Activated CD8-positive, alpha-beta T cell treated with anti-CD3 and anti-CD28 coated beads for 36 hours (primary cell): ENCODE measurements at places on chromosomes 13 and 19. TPM values are rescaled to one million over a fixed set of nuclear protein-coding genes. Genes with fewer than 3 reads are reported as not detected.

The ZNF415 gene
- 3.1 TPM for total RNA-seq

The NUP62 gene
- 119 TPM for total RNA-seq

The SULT2A1 gene
- total RNA-seq, result not detected

The DCT gene
- total RNA-seq, result not detected

The TMC4 gene
- 0.54 TPM for total RNA-seq

- H3K36me3 ChIP-seq, result no peaks in the 10 kb centered on the region
- no peak overlapping the region for H3K27ac ChIP-seq
- no peaks in the 10 kb centered on the region for H3K27me3 ChIP-seq
- no peak overlapping the region for H3K4me3 ChIP-seq
Measured at GRCh38 chr13:58989556-58989955, 1174.2 kb downstream of the DIAPH3 start.

DNA sequence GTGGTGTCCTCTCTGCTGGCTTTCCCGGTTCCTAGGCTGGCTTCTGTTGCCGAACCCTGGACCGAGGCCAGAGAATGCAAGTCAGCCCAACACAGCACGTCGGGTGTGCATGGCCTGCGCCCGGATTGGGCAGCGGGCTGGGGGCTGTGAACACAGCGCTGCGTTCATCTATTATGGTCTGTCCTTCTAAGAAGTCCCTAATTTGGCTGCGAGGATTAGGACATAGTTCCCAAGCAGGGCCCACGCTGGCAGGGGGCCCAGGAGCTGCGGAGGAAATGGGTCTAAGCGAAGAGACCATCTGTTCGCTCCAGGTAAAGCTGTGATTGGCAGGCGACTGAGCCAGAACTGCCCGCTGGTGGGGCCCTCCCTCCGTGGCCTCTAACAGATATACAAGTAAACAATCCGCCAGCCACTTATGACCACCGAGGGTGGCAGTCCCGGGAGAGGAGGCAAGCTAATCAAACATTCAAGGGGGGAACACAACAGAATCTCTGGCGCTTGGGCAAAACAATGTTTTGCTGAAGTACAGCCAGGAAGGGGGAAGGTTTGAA is 6.0 kb downstream of the SYCE2 start:
- H3K36me3 ChIP-seq, result no peaks in the 10 kb centered on the region
- peak overlapping the region; percentile 40 for H3K27ac ChIP-seq
- DNase-seq, result no peak

DNA sequence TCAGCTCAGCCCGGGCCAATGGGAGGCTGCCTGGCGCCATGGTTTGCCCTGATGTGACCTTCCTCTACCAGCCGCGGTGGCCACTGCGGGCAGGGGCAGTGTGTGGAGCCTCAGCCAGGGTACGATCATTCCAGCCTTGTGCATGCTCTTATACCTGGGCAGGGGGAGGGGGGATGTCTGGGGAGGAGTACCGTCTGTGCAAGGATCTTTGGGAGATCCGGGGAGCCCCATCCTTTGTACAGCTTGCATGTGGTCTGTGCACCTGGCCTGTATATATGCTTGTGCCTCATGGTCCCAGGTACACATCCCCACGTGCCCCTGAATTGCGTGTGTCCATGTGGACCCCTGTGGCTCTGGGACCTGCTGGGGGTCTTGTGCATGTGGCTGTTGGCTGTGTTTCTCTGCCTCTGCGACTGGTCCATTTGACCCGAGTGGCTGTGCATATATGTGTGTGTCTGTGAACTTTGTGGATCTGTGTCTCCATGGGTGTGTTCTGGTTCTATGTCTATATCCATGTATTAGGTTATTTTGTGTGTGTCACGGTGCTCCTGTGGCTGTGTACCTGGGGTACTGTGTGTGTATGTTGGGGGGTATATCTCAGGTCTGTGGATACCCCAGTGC is 12.8 kb upstream of the NANOS3 start:
- peaks cover 28% of the 10 kb centered on the region for H3K27me3 ChIP-seq
- H3K4me3 ChIP-seq, result peak overlapping the region; percentile 65

DNA sequence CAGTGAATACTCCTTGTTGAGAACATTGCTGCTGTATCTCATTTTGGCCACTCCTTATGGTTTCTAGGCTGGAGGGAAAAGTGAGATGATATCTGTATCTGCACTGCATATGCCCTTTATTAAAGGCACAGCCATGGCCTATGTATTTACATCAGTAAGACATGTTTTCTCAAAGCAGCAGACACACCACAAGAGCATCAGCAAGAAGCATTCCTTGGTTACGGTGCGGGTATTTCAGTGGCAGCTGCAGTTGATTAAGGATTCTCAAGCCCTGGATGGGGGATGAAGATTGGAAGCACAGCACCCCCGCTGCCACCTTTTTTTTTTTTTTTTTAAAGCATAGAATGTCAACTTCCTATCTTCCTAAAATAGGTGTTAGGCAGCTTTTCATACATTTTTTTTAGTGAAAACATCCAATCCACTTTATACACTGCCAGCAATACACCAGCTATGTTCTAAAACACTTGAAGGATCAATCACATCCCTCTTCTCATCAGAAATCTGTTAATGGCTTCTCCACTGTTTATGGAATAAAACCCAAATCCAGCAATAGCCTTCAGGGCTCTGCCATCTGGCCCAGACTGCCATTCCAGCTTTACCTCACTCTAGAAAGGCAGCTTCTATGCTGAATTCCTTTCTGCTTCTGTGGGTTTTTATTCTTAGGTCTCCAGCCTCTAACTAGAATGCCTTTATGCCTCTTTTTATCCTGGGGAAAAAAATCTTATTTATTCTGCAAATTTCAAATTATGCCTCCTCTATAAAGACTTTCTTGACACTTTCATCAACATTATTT is 331.0 kb downstream of the DNAJC15 start:
- no peaks in the 10 kb centered on the region for H3K27me3 ChIP-seq
- H3K36me3 ChIP-seq, result no peaks in the 10 kb centered on the region
- H3K4me1 ChIP-seq, result no peaks in the 10 kb centered on the region
- no peak for DNase-seq

DNA sequence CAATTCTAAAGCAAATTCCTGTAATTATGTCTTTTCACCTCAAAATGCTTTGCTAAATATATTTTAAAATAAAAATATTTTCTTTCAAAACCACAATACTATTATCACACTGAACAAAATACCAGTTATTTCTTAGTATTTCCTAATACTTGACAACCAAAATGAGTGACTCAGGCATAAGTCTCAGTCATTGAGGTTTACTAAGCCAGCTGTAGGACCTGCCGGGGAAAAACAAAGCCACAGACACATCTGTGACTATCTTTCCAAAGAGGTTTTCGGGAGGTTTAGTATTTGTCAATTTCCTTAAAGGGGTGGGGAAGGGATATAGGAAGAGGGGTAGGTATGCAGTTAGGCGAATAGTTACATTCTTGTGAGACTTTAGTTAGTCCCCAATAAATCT is 3.2 kb upstream of the ZNF235 start:
- peaks cover 2% of the 10 kb centered on the region for H3K36me3 ChIP-seq
- peaks cover 20% of the 10 kb centered on the region for H3K4me1 ChIP-seq
- H3K27ac ChIP-seq, result no peak overlapping the region
- peaks cover 7% of the 10 kb centered on the region for H3K27me3 ChIP-seq
- no peak overlapping the region for H3K4me3 ChIP-seq
- no peak for DNase-seq
